Ovary (tissue), 10 donors: ENCODE measurements at places on chromosomes 4 and X.

- no peak for DNase-seq
These were observed 24.2 kb downstream of the HERC3 start for GRCh38 chr4:88616275-88617150.

DNA sequence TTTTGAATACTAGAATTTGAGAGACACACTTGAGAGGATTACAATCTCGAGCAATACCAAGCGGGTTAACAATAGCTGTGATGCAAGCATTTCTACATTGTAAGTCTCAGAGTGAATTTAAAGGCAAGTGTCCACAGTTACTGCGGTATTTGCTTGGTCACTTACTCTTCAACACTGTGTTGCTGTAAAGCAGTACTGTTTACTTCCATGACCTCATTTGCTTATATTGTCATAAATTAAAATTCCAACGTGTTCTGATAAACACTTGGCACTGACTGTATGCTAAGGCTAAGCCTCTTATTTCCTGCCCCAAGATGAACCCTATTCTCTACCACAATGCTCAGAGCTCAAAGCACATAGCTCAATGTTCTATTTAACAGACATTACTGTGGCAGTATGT, 11.1 kb downstream of the EXOC1L start:
- no peak for DNase-seq

DNA sequence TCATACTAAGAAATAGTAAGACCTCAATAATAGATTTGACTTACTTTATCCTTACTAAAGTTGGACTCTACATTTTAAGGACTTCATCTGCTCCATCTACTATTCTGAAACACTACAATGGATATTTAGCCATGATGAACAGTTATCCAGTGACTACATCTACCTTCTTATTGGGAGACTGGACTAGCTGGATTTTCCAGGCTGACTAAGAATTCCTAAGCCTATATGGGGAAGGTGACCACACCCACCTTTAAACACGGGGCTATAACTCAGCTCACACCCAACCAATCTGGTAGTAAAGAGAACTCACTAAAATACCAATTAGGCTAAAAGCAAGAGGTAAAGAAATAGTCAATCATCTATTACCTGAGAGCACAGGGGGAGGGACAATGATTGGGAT, 1438.4 kb downstream of the TECRL start:
- DNase-seq = no peak

GRCh38 chr4:186227221-186227620, at the start of gene KLKB1:
Gene KLKB1 (plus strand): TSS chr4:186227507. CDS start chr4:186228196, 689 bp downstream.
- no peak for DNase-seq

GRCh38 chr4:69701696-69702095, 48.6 kb upstream of the UGT2A1 start:
- DNase-seq = no peak

DNA sequence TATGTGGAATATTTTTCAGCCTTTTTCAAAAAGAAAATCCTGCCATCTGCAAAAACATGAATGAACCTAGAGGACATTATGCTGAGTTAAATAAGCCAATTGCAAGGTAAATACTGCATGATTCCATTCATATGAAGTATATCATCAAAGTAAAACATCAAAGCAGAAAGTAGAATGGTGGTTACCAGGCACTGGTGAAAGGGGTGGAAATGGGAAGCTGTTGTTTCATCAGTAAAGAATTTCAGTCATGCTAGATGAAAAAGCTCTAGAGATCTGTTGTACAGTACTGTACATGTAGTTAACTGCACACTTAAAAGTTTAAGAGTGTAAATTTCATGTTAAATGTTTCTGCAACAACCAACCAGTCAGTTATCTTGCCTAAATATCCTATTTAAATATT, 196.8 kb upstream of the ADGRL3 start:
- DNase-seq = no peak

DNA sequence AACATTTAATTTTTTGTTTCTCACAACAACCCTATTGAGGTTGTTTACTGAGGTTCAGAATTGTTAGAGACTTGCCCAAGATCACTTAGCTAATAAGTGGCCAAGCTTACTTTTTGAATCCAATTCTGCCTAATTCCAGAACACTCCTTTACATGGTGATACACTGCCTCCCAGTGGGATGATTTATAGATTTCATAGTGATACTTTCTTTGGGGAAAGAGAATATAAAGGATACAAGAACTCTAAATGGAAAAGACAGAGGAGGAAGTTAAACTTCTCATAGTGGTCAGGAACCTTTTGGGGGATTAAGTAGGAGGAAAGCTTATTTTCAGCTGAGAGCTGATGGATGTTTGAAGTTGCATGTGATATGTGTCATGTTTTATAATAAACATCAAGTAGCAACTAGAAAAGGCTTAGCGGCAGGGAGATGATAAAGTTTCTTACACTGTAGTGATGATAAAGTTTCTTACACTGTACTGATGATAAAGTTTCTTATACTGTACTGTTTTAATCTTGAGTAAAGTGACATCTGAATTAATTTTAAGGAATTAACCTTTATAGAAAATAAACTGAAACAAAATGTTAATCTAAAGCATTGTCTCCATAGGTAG, 15.3 kb downstream of the STAG2 start:
- no peak for DNase-seq

GRCh38 chr4:70940134-70940533, 38.0 kb downstream of the MOB1B start:
- no peak for DNase-seq

- no peak for DNase-seq
These were observed 11.0 kb downstream of the GNRHR start for GRCh38 chr4:67743194-67743593.

GRCh38 chr4:189765736-189766135, 174.9 kb upstream of the FRG1 start:
- no peak for DNase-seq

- no peak for DNase-seq
These were observed 597.8 kb downstream of the BCOR start for GRCh38 chrX:39499996-39500395.

- no peak for DNase-seq
These were observed 6.2 kb upstream of the FHDC1 start for GRCh38 chr4:152929888-152930287.

DNA sequence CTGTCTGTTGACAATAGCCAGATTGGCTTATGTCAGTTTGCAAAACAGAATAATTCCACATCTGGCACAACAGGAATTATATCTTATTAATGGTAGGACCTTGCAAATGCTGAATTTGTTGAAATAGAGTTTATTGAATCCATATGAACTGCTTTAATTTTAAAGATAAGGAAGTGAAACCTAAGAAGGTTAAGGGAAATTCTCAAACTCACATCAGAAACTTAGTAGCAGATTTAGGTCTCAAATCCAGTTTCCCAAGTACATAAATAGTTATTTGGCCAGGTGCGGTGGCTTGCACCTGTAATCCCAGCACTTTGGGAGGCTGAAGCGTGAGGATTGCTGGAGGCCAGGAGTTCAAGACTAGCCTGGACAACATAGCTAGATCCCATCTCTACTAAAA, 117.1 kb downstream of the HNRNPD start:
- no peak for DNase-seq

GRCh38 chr4:6806924-6807626, 24.5 kb downstream of the KIAA0232 start:
- no peak for DNase-seq

GRCh38 chr4:143391261-143391660, 54.6 kb downstream of the GAB1 start:
- no peak for DNase-seq

GRCh38 chrX:9257718-9258420, 207.0 kb upstream of the TBL1X start:
- no peak for DNase-seq

DNA sequence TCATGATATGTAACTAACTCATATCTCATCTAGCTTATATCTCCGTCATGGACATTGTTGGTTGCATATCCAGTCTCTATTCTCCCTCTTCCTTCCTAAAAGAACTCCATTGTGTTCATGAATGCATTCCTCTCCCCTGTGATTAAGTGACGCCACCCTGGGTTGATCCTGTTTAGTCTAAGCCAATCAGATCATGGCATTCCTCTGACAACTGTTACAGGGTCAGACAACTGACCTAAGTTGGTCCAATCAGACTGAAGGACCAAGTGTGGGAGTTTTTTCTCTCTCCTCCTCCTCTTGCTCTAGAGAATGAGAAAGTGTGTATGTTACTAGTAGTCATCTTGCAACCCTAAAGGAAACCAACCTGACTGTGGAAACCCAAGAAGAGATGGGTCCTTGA, 3.6 kb downstream of the APOO start:
- DNase-seq = no peak

GRCh38 chrX:82087699-82088098, 885.8 kb downstream of the SH3BGRL start:
- peak; percentile 20 for DNase-seq

DNA sequence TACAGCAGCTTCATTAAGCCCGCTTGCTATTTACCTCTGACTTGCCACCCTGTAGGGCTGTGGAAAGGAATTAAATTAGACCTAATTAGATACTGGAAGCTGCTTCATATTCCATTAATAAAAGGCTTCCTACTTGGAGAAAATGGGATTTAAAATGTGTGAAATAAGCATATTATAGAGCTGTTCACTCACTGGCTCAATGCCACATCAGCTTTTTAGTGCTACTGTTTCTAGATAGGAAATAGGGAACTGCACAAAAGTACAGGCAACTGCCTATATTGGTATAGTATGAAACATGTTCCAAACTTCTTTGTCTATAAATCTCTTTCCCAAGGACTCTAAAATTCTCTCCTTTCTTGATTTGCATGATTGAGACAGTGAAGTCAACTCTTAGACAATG, 407.9 kb upstream of the AADAT start:
- DNase-seq = no peak

DNA sequence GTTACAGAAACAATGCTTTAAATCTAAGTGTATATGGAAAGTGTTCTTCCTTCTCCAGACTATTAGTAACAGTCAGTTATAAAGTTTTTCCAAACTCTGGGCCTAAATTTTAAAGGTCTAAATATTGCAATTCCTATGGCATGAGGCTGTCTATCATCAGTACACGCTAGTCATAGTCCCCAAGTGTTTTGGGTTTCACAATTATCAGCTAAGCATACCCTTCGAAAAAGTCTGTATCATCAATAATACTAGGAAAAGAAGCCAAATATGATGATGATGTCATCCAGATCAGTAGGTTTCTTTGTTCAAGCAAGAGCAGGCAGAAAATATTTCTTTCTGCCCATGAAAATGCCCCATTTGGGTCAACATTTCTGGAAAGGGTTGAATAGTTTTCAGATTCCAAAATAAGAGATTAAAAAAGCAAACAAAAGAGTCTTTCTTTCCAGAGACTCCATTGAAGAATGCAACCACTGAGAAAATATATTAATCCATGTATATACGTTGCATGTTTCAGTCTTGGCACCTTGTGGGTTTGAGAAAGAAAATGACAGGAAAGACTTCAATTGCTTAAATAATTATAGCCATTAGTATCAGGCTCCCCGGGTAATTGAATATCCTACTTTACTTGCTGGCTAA, 173.8 kb downstream of the CAMK2D start:
- no peak for DNase-seq

- DNase-seq = no peak
These were observed 241.4 kb upstream of the GALNT7 start for GRCh38 chr4:172927096-172927814.

DNA sequence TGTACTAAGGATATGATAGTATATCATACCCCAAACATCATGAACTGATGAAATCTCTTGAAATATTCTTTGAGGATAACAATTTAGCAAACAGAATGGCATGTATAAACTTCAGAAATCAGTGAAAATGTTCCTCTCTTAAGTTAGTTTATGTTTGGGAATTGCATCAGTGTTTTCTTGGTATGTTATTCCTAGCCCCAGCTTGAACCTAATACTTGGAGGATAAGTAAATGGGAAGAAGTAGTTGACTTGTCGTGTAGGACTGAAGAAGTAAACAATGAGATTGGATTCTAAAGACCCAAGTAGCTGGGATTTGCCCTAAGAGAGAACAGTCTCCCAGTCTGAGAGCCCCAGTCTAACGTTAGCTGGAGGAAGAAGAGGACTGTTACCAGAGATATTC, 355.7 kb downstream of the GALNTL6 start:
- DNase-seq = no peak
